ENCODE measurements at places on chromosomes 3 and 15.

GRCh38 chr15:62739507-62739906, 303.0 kb upstream of the TPM1 start:
- DNase-seq = peak; percentile 33

DNA sequence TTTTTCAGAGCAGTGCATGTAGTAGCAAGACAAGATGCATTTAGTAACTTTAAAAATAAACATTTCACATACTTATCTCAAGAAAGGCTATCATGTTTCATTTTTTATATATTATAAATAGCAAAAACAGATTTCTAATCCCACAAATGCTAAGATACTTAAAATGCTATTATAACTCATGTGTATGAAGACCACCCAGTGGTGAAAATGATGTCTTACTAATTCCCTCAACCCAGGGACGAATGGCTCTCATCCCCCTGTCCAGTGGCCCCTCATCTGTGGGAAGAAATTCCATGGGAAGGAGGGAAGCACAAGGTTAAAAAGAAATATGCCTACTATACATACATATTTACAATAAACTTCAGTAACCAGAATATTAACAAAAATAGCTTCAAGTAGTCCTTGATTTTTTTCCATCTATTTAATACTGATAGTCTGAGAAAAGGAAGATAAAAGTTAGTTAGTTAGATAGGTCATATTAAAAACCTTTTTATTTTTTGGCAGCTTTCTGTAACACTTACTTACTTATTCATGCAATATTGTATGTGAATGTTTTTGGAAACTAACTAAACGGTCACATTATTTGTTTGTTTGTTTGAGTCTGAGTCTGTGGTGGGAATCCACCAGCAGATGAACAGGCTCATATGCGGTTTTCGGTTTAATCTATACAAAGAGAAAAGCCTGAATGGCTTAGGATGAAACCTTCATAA, 14.8 kb downstream of the NR2E3 start:
- no peak for DNase-seq

DNA sequence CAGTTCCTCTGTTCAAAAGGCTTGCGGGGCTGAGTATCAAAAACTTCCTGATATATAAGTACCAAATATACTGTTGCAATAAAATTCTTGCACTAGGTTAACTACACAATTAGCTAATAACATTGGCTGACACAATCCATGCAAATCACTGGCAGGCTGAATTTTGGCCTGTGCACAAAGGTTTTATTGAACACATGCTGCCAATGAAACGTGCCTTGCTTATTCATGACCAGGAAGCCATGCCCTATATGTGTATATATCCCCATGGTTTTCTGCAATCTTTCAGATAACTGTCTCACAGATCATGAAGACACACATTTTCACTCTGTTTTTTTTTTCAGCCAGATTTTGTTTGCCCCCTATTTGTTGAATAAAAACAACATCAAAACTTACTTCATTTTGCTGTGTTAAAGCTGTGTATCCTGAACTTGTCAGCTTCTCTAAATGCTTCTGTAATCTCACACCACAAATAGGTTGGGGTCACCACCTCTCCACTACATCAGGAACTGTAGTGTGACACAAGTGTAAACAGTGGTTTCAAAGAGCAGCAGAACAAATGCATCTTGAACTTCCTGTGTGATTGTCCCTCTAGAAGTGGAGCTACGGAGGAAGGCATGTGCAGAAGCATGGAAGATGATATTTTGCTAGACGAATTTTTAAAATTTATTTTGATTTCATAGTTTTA, 920.7 kb upstream of the NR2F2 start:
- DNase-seq = no peak

DNA sequence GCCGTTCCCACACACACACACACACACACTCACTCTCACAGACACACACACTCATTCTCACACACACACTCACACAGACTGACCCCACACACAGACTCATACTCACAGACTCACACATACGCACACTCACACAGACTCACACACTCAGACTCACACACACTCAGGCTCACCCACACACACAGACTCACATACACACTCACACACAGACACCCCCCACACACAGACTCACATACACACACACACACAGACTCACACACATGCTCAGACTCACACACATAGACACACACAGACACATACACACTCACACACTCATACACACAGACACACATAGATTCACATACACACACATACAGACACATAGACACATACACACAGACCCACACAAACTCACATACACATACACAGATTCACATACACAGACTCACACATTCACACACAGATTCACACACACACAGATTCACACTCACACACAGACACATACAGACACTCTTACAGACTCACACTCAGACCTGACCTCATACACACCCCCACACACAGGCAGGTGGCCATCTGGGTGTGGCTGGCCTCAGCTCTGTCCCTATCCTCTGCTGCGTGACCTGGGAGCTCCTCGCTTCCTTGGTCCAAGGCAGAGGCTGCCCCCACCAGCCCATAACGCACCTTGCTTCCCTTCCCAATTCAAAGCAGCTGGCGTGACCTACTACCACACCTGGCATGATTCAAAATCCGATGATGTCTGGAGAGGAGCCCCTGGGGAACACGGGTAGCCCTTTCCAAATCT, 1.9 kb downstream of the C3orf22 start:
- DNase-seq = no peak

DNA sequence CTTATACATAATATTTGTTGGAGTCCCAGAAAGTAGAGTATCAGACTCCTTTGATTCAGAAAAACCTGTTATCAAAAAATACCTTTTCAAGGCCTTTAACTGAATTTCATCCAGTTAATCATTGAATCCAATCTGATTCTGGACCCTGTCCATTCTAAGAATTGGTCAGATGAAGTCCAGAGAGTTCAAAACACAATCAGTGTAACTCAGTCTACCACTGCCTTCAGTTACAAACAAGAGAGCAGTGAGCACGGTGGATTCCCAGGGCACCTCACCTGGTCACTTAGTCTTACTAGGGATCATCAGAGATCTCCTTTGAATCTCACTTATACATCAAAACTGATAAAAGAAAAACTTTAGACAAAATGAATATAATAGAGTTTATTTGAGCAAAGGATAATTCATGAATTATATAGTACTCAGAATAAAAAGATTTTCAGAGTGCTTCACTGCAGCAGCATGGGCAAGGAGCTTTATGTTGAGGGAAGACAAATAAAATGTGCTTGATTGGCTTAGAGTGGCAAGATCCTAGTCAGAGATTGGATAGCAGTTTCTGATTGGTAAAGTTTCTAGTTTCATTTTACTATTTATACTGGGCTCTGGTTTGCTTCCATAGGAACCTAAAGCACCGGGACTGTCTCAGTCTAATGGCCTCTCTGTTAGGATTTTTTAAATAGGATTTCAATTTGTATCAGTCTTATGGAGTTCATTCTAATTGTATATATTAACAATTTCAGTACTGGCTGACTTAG, 474.9 kb upstream of the GOLIM4 start:
- no peak for DNase-seq

GRCh38 chr3:112643621-112644240, 2.8 kb upstream of the CCDC80 start:
- no peak for DNase-seq

Measured in AG20443 (cell line).